Activated gamma-delta T cell (primary cell): ENCODE measurements at places on chromosomes 16 and 17.

DNA sequence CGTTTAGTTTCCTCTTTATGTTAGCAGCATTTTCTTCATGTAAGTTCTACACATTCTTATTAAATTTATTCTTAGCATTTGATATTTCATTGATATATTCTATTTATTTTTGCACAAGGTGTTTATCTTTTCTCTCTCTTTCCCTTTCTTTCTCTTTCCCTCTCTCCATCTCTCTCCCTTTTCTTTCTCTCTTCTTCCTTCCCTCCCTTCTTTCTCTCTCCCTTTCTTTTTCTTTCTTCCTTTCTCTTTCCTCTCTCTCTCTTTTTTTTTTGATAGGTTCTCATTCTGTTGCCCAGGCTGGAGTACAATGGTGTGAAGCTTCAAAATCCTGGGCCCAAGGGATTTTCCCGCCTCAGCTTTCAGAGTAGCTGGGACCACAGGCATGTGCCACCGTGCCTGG lies 176.4 kb downstream of the AXIN2 start:
- DNase-seq = no peak

DNA sequence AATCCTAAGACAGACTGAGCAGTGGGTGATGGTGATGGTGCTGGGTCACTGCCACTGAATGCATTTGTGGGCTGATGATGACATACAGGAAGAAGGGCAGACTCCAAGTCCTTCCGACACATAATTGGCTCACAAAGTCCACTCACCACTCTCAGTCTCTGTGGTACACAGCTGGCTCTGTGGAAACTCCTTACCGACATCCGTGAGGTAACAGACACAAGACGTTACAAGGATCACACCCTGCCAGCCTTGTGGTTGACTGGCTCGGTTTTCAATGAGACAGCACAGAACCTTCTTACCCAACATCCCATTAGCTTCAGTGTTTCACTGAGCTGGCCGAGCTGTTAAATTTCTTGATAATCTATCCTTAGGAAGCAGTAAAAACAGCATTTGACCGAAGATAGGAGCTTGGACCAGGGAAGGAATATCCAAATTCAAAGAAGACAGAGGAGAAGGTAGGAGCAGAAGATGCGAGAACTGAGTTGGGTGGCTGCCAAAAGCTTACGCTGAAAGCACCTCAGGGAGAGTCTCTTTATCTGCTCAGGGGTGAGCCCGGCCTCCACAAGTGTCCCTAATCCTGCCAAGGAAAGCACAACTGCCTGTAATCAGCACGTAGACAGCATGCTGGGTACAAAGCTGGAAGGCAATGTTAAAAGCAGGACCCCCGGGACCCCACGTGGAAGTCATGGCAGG lies 5.5 kb upstream of the MXRA7 start:
- no peak for DNase-seq

- no peak for DNase-seq
Observed at GRCh38 chr17:77531002-77531401, 390.2 kb downstream of the SEC14L1 start.

- no peak for DNase-seq
Observed at GRCh38 chr16:81693041-81693743, 85.9 kb upstream of the PLCG2 start.

- no peak for DNase-seq
Observed at GRCh38 chr17:48620461-48621139, 5.5 kb upstream of the HOXB8 start.

DNA sequence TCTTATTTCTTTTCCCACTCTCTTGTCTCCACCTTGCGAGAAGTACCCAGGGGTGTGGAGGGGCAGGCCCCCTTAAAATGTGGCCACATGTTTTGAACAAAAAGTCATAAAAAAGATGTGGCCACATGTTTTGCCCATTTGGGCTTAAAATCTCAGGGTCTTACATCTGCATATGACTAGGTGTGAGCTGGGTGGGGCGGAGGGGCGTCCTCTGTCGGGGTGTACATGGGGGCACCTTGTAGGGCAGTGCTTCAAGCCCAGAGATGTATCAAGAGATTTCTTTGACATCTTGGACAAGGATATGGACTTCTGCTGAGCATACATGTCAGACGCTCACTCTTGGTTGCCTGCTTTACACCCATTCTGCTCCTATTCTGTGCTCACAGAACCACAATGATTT lies 13.0 kb upstream of the SLC47A1 start:
- DNase-seq = no peak

DNA sequence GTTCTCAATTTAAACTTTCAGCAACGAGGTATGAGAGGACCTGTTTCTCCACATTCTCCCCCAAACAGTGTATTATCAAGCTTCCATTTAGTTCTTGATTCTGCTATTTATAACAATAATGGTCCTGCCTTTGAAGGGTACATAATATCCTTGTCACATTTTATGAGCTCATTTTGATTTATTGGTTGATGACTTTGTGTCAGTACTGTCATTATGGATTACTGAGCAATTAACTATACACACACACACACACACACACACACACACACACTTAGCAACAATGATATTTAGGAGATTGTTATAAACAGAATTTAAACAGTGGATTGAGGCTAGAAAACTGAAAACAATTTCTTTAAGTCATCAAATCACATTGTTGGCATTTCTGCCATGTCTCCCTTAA lies 7.0 kb downstream of the TMIGD1 start:
- DNase-seq = no peak
